ENCODE measurements at places on chromosomes 12 and 14.

DNA sequence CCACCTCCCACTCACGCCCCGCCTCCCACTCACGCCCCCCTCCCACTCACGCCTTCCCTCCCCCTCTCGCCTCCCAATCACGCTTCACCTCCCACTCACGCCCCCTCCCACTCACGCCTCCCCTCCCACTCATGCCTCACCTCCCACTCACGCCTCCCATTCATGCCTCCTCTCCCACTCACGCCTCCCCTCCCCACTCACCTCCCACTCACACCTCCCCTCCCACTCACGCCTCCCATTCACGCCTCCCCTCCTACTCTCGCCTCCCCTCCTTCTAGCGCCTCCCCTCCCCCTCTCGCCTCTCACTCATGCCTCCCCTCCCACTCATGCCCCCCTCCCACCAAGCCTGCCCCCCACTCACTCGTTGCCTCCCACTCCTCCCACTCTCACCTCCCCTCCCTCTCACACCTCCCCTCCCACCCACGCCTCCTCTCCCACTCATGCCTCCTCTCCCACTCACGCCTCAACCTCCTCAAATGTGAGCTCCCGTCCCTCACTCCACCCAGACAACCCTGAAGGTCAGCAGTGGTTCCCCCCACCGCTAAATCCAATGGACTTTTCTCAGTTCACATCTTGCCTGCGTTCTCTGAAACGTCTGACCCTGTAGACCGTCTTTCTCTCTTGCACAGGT, 39.8 kb downstream of the TMEM63C start:
- DNase-seq, result no peak

DNA sequence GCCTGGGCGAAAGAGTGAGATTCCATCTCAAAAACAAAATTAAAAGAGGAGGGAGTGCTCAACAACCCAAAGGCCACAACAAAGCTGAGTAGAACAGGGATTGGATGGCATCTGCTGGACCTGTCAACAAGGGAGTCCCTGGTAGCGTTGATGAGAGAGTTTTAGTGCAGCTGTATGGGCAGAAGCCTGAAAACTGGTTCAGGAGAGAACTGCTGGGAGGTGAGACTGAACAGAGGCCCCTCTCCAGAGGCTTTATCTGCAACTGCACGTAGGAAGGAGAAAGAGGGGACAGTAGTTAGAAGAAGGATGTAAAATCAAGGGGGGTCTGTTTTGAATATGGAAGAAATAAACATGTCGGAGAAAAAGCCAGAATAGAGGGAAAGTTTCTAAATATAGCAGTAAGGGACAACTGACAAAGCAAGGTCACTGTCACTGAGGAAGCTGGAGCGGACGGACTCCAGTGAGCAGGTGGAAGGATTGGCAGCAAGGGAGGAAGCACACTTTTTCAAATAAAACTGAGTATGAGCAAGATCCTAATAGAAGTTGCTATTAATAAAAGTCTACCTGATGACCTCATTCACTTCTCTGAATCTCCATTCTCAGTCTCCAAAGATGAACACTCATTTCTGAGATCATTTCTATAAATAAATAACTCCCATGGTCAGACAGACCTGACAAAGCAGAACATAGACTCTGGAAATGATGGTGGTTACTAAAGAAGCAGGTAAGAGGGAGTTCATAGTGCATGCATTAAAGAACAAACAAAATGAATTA, 11.8 kb upstream of the ATF1 start:
- DNase-seq, result no peak

DNA sequence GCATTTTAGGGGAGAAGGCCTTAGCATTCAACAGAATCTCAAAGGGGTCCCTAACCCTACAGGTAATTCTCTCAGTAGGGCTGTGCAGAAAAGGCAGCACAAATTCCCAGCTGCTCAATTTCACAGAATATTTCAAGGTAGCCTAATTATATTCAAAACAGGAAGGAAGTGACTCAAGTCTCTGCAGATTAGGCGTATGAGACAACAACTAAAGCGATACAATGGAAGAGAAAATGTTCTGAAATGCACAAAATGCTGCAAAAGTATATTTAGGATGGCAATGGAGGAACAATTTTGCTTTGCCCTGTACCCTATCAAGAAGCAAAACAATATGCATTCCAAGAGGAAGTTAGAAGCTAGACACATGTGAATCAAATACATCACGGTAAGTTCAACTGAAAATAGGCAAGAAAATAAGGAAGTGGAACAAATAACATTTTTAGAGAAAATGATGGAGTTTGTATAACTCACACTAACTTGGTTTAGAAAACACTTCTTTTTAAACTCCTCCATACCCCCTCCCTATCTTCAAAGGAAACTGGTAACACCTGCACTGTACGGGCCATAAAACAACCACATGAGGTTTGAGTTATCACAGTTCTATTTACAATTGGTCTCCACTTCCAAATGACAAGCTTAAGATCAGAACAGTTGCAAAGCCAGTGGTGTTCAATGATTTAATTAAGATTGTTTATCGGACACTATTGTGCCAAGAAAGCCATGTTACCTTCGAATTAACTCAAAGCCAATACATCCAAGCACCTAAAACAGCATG, 1.6 kb downstream of the GIT2 start:
- DNase-seq, result no peak

- no peak for DNase-seq
Observed at GRCh38 chr14:87175175-87175574, 817.8 kb downstream of the GALC start.

DNA sequence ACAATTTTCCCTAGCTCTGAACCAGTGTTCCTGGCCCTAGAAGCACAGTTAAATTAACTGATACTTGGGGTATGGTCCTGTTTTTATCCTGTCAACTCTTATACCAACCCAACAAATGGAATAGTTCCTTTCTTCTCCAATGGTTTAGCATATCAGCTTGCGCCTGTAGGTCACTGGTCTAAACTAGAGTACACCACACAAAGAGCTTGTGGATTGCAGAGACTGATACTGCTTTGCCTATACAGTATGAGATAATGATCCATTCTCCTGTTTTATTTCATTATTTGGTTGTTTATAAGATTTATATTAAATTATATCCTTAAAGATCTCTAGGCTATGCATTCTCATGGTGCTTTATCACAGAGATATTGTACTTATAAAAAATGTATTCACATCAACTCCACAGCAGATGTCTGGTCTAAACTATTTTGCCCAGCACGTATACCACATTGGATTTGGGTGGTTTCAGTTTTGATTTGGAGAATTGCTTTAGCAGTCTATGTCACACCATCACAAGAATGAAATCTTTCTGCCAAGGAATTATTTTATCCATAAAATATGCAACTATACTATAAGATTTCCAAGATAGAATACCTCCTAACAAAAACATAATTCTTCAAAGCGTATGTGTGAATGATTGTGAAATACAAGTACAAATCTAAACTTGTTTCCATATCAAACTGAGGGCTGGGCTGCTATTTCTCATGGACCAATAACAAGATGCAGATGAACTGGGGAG, 142.1 kb downstream of the SLC16A7 start:
- DNase-seq, result no peak

DNA sequence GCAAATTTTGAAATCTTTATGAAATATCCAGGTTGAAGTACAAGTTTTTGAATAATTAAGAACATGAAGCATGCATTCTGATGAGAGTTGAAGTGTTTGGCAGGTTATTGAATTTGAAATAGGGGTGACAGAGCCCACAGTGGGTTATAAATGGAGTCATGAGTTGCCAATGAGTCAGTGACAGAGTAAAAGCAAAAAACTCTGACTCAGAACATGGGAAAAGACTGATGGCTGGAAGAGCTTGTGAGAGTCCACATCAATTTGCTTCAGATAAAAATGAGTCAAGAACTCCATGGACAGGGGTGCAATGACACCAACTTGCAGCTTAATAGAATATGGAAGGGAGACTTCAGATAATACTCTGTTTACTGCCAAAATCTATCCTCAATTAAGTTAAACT, 105.3 kb downstream of the SLC6A15 start:
- no peak for DNase-seq

- no peak for DNase-seq
Observed at GRCh38 chr12:27025116-27025515, 2.8 kb downstream of the MED21 start.

GRCh38 chr14:51621654-51622053, 30.1 kb upstream of the FRMD6 start:
- DNase-seq, result no peak

GRCh38 chr12:12715128-12715458, 2.1 kb upstream of the CDKN1B start:
- no peak for DNase-seq

Measured in activated CD4-positive, alpha-beta T cell treated with anti-CD3 and anti-CD28 coated beads, Interleukin-2, amount 10 ng/mL, durations not matched to agents 7 days and 5 days (primary cell).